ENCODE measurements at places on chromosomes 4 and X.

- no peak for DNase-seq
Measured at GRCh38 chr4:2079006-2079405, 19.9 kb downstream of the NAT8L start.

DNA sequence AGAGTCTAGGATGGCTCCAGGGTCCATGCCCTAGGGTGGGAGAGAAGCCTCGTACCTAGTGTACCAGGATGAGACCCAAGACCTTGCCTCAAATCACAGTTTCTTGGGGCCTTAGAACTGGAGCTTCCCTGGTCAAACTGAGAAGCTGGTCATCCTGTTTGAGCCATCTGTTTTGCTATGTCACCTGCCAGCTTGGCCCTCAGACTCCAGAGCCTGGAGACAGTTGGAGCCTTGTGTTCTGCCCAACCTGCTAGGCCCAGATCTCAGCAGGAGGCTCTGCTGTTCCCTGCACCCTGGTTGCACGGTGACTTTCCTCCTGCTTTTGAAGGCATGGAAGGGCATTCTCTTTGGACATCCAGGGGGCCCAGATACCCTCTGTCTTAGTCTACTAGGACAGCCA is 206.3 kb upstream of the ATP6AP2 start:
- DNase-seq: no peak

GRCh38 chrX:133053861-133054598 is 42.9 kb downstream of the USP26 start:
- no peak for DNase-seq

GRCh38 chrX:68049466-68049865 is 383.8 kb downstream of the OPHN1 start:
- DNase-seq: no peak

- DNase-seq: no peak
Measured at GRCh38 chr4:182238355-182238931, 4.8 kb upstream of the TENM3 start.

GRCh38 chrX:20452487-20452886 is 185.8 kb upstream of the RPS6KA3 start:
- DNase-seq: no peak

Data from GF-D8 (cell line).